Activated CD4-positive, alpha-beta memory T cell treated with anti-CD3 and anti-CD28 coated beads, Interleukin-2, amount 10 ng/mL, durations not matched to agents 7 days and 5 days (primary cell): ENCODE measurements at places on chromosomes 2 and 18.

DNA sequence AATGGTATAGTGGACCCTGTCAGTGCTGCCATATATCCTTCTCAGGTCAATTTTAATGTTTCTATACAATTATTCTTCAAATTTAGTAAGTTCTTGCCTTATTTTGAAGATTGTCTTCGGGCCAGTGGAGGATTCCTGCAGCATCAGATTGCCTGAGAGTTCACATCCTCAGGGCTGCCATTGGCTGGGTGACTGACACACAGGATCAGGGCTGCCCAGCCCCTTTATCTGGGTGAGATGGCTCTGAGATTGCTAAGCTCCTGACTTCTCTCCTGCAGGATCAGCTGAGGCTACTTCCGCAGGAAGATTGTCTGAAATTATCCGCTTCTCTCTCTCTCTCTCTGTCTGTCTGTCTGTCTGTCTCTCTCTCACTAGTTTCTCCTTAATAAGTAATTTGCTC, 567.4 kb downstream of the TSN start:
- no peaks in the 10 kb centered on the region for H3K36me3 ChIP-seq
- no peak for DNase-seq
- H3K27me3 ChIP-seq, result no peaks in the 10 kb centered on the region
- H3K4me3 ChIP-seq, result no peak overlapping the region
- H3K4me1 ChIP-seq, result no peaks in the 10 kb centered on the region

GRCh38 chr18:35117372-35117771, 76.2 kb downstream of the MAPRE2 start:
- no peaks in the 10 kb centered on the region for H3K4me1 ChIP-seq
- H3K27ac ChIP-seq, result no peak overlapping the region
- no peak for DNase-seq
- no peaks in the 10 kb centered on the region for H3K36me3 ChIP-seq
- no peaks in the 10 kb centered on the region for H3K27me3 ChIP-seq

DNA sequence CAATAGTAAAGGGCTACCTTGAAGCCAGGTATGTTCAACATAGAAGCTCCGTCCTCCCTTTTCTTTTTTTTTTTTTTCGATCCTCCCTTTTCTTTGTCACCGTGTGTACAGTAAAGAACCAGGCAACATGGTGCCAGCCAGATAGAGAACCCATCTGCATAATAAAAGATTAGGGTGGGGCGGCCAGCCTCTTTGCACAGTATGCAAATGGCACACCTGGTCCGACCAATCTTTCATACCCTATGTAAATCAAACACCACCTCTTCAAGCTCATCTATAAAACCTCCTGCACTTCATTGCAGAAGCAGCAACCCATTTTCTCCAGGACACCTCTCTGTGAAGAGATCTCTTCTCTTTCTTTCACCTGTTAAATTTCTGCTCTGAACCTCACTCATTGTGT, 7.3 kb upstream of the WDR33 start:
- no peak overlapping the region for H3K27ac ChIP-seq
- peaks cover 3% of the 10 kb centered on the region for H3K36me3 ChIP-seq
- peaks cover 18% of the 10 kb centered on the region for H3K27me3 ChIP-seq
- H3K4me3 ChIP-seq, result no peak overlapping the region

DNA sequence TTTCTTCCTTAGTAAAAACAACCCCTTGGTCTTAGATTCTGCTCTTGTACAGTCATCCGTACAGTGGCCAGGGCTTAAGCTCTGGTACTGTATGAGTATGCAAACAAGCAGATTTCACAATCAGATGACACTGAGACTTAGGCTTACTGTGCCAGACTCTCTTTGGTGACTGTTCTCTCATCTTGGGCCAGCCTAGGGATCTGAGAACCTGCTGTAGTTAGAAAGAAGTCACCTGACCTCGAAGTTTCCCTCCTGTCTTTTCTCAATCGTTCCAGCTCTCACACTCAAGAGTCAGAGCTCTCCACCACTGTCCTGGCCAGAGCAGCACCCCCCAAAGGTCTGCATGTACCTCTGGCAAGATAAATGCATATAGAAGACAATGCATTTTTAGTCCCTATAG, 63.2 kb downstream of the ZEB2 start:
- no peaks in the 10 kb centered on the region for H3K36me3 ChIP-seq
- peaks cover 63% of the 10 kb centered on the region for H3K4me1 ChIP-seq
- no peaks in the 10 kb centered on the region for H3K27me3 ChIP-seq
- H3K27ac ChIP-seq, result no peak overlapping the region
- DNase-seq, result no peak

- H3K4me1 ChIP-seq, result peaks cover 57% of the 10 kb centered on the region
- no peak for DNase-seq
- H3K27ac ChIP-seq, result no peak overlapping the region
- H3K36me3 ChIP-seq, result peaks cover 27% of the 10 kb centered on the region
- H3K4me3 ChIP-seq, result peak overlapping the region; percentile 2
- no peaks in the 10 kb centered on the region for H3K27me3 ChIP-seq
Observed at GRCh38 chr18:3014503-3015203, 1.7 kb upstream of the LPIN2 start.

DNA sequence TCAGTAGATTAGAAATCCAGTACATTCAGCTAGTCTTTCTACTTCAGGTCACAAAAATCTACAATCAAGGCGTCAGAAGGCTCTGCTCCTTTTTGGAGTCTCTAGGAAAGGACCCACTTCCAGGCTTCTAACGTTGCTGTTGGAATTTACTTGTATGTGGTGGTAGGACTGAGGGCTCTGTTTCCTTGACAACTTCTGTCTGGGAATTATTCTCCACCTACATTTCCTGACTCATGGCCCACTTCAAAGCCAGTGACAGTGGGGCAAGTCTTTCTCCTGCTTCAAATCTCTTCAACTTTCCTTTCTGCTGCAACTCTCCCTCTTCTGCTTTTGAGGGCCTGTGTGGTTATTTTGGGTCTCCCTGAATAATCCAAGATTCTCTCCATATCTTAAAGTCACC, 10.4 kb upstream of the TMX3 start:
- DNase-seq, result no peak
- H3K27me3 ChIP-seq, result peaks cover 4% of the 10 kb centered on the region
- H3K4me3 ChIP-seq, result no peak overlapping the region
- H3K27ac ChIP-seq, result no peak overlapping the region

DNA sequence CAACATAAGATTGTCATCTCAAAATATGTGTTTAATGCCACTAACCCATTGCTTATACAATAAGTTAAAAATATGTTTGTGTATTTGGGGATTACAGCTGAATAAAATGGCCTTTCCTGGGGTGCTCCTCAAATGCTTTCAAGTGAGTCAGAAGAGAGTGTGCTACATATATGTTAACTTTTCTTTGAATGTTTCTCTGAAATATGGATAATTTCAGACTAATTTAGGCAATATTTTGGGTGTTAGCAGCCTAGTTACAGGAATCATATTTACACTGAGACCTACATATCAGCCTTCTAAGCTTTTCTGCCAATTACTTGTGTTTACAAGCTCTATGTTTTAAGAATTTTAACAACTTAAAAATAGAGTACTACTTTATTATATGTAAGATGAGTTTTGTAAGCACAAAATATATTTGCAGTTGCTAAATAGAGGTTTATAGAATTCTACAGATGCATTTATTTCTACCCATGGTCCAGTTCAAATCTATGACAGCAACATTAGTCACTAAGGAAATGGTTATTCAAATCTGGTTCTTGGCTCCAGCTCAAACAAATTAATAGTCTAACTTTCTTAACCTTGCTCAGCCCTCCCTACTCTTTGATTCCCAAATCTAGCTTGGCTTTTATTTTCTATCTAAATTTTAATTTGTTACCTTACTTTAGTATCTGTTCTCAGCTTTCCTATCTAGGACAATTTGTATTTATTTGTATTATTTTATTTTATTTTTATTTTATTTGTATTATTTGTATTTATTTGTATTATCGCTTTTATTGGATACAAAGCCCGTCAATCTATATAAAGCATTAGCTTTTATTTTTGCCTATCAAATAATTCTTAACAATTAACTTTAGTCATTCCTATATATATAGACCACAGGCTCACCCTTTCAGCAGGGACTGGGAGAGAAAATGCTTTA, 48.9 kb downstream of the FSIP2 start:
- no peaks in the 10 kb centered on the region for H3K36me3 ChIP-seq
- H3K27ac ChIP-seq, result no peak overlapping the region
- H3K27me3 ChIP-seq, result no peaks in the 10 kb centered on the region
- H3K4me3 ChIP-seq, result no peak overlapping the region
